ENCODE measurements at places on chromosomes 4 and X. TPM values are rescaled to one million over a fixed set of nuclear protein-coding genes. Genes with fewer than 3 reads are reported as not detected.

The UGT8 gene
- 27.6 TPM for total RNA-seq

The PRIMPOL gene
- 24.7 TPM for total RNA-seq

The POU3F4 gene
- total RNA-seq: not detected

The IRAK1 gene
- 91.9 TPM for total RNA-seq

The CLGN gene
- 4.2 TPM for total RNA-seq

The ATP2B3 gene
- total RNA-seq: 0.05 TPM

The NAT8L gene
- total RNA-seq: 1.5 TPM

The HTN3 gene
- not detected for total RNA-seq

The MAGED4 gene
- 28.6 TPM for total RNA-seq

GRCh38 chr4:2260344-2261109 lies 1.4 kb downstream of the MXD4 start:
- H3K27ac ChIP-seq: no peak overlapping the region
- H3K4me3 ChIP-seq: peak overlapping the region; percentile 68
- no peaks in the 10 kb centered on the region for H3K27me3 ChIP-seq
- no peaks in the 10 kb centered on the region for H3K36me3 ChIP-seq
- no peaks in the 10 kb centered on the region for H3K4me1 ChIP-seq

- no peaks in the 10 kb centered on the region for H3K36me3 ChIP-seq
- peak; percentile 54 for DNase-seq
- peak overlapping the region; percentile 2 for H3K27ac ChIP-seq
Measured at GRCh38 chr4:26252349-26253025, 68.3 kb upstream of the RBPJ start.

- H3K27ac ChIP-seq: no peak overlapping the region
- H3K27me3 ChIP-seq: no peaks in the 10 kb centered on the region
- H3K4me3 ChIP-seq: no peak overlapping the region
- H3K4me1 ChIP-seq: no peaks in the 10 kb centered on the region
Measured at GRCh38 chr4:99817309-99817890, 773 bp downstream of the DAPP1 start.

DNA sequence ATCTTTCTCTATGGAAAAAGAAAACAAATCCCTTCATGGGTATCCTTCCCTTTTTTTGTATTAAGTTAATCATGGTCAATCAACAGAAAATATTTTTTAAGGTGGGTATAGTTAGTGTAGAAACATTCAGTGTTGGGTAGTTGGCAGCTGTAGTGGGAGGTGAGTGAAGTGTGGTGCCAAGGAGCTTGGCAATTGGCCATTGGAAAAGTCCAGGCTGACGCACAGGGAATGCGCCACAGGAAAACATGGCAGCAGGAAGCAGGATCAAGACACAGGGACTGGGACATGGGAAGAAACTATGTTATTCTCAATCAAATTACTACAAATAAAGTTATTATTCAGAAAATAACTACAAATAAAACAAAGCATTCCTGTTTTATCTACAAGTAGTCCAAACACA lies 20.0 kb downstream of the PALLD start:
- H3K4me3 ChIP-seq: no peak overlapping the region
- no peak overlapping the region for H3K27ac ChIP-seq
- DNase-seq: no peak
- H3K36me3 ChIP-seq: peaks cover 4% of the 10 kb centered on the region
- H3K27me3 ChIP-seq: no peaks in the 10 kb centered on the region

DNA sequence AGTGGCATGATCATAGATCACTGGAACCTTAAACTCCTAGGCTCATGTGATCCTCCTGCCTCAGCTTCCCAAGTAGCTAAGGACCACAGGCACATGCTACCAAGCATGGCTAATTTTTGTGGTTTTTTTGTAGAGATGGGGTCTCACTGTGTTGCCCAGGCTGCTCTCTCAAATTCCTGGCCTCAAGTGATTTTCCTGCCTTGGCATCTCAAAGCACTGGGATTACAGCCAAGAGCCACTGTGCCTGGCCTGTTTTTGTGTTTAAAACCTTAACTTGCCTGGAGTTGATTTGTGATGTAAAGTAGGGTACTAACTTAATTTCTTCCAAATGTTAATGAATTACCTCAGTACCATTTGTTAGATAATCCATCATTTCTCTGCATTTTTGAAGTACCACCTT lies 22.3 kb downstream of the DLG3 start:
- no peak overlapping the region for H3K27ac ChIP-seq
- H3K27me3 ChIP-seq: no peaks in the 10 kb centered on the region
- H3K4me1 ChIP-seq: peaks cover 4% of the 10 kb centered on the region
- peaks cover 9% of the 10 kb centered on the region for H3K36me3 ChIP-seq
- no peak for DNase-seq

- no peak overlapping the region for H3K4me3 ChIP-seq
- H3K27me3 ChIP-seq: no peaks in the 10 kb centered on the region
- H3K27ac ChIP-seq: no peak overlapping the region
- no peaks in the 10 kb centered on the region for H3K4me1 ChIP-seq
- no peaks in the 10 kb centered on the region for H3K36me3 ChIP-seq
- DNase-seq: no peak
Measured at GRCh38 chr4:77248805-77249204, 91.8 kb downstream of the CCNG2 start.

DNA sequence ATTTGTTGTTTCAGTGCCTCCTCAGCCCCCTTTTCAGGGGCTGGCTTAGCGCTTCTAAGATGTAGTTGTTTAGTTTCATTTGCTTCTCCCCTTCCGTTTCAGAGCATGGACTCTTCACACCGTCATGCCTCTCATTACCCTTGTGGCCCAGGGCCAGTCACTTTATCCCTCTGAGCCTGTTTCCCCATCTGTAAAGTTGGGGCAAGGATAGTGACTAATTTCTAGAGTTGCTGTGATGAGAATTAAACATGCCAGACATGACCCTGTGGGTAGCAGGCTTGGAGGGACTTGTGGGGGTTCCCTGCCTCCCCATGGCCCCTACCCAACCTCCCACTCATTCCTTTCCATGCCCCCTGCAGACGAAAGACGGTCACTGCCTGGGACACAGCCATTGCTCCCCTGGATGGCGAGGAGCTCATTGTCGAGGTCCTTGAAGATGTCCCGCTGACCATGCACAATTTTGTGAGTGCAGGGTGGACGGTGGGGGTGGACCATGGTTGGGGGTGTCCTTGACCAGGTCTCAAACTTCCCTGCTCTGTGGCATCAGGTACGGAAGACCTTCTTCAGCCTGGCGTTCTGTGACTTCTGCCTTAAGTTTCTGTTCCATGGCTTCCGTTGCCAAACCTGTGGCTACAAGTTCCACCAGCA lies 3.6 kb downstream of the ARAF start:
- no peak for DNase-seq
- 0 out of 2 replicates have a peak, but pooled peaks cover 2% of the 10 kb centered on the region for H3K36me3 ChIP-seq
- no peak overlapping the region for H3K27ac ChIP-seq

- no peaks in the 10 kb centered on the region for H3K27me3 ChIP-seq
- peaks cover 5% of the 10 kb centered on the region for H3K4me1 ChIP-seq
- no peak overlapping the region for H3K4me3 ChIP-seq
- no peak overlapping the region for H3K27ac ChIP-seq
Measured at GRCh38 chr4:38952017-38952416, 80.2 kb downstream of the TMEM156 start.

DNA sequence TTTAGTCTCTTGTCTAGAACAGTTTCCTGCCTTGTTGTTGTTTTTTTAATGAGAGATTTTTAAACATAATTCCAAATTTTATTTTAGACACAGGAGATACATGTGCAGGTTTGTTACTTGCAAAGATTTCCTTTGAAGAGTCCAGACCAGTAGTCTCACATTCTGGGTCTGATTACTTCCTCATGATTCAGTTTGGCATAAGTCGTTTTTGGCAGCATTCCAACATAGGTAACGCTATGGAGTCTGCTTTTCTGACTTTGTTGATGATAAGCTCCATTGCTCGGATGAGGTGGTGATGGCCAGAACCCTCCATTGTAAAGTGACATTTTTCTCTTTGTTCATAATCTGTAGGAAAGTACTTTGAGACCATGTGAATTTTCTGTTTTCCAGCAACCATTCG lies 74.7 kb downstream of the CLCN4 start:
- no peak overlapping the region for H3K27ac ChIP-seq
- H3K4me1 ChIP-seq: peaks cover 10% of the 10 kb centered on the region
- no peaks in the 10 kb centered on the region for H3K27me3 ChIP-seq
- H3K36me3 ChIP-seq: no peaks in the 10 kb centered on the region
- H3K4me3 ChIP-seq: no peak overlapping the region
- no peak for DNase-seq

DNA sequence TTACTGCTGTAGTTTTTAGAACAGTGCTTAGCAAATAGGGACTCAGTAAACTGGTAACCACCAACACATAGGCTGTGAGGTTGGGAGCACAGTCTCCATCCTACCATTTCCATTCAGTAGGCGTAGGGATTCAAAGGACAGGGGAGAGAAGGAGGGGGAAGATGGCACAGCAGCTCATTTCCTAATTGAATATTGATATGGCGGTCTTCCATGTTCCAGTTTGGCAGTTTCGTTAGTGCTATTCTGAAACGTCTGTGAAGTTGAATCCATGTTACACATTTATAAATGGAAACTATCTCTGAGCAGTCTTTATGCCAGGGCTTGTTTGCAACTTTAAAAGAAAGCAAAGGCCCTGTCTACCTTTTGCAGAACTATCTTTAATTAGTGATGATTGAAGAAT lies 105.5 kb downstream of the PARM1 start:
- no peak overlapping the region for H3K4me3 ChIP-seq
- DNase-seq: no peak
- peaks cover 25% of the 10 kb centered on the region for H3K36me3 ChIP-seq
- no peak overlapping the region for H3K27ac ChIP-seq
- no peaks in the 10 kb centered on the region for H3K27me3 ChIP-seq
- peaks cover 4% of the 10 kb centered on the region for H3K4me1 ChIP-seq

DNA sequence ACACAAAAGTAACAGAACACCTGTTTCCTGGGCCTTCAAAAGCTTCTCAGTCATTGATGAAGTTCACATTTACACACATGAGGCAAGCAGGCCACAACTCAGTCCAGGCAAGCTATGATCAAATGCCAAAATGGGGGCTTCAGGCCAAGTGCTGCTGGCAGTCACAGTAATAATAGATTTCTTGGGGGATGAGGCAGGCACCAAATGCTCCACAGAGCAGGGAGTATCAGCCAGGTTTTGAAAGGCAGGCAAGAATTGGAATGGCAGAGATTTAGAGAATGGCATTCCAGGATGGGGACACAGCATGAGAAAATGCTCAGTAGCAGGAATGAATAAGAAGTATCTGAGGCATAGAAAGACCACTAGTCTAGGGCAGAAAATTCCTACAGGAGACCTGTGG lies 52.8 kb downstream of the GRIA3 start:
- H3K4me1 ChIP-seq: no peaks in the 10 kb centered on the region
- DNase-seq: no peak
- H3K36me3 ChIP-seq: no peaks in the 10 kb centered on the region
- no peak overlapping the region for H3K27ac ChIP-seq
- no peak overlapping the region for H3K4me3 ChIP-seq
- H3K27me3 ChIP-seq: no peaks in the 10 kb centered on the region

DNA sequence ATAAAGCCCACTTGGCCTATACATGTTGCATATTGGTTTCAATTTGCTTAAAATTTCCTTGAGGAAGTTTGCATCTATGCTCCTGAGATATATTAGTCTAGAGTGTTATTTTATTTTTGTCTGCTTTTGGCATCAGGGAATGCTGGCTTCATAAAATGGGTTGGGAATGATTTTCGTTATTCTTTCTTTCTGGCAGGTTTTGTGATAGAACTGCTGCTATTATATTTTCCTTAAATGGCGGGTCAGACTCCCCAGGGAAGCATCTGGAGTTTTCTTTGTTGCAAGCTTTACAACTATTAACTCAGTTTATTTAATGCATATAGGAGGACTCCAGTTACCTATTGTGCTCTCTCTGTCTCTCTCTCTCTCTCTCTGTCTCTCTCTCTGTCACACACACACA lies 82.0 kb upstream of the WDR17 start:
- no peaks in the 10 kb centered on the region for H3K27me3 ChIP-seq
- DNase-seq: no peak
- no peak overlapping the region for H3K27ac ChIP-seq
- no peaks in the 10 kb centered on the region for H3K4me1 ChIP-seq

DNA sequence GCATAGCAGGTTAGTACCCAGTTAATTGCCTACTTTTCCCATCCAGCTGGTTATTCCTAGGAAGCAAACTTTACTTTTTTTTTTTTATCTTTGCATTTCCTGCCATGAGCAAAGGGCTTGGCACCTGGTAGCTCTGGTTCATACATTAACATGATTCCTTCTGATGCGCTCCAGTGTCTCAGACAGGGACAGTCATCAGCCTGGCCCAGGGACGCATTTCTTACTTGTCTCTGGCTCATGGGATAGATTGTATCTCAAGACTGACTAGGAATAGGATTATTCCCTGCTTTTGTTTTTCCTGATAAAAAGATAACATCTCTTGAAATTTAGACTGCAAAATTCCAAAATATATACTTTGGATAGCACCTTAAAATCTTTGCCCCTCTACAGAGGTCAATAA lies 571.5 kb upstream of the TENM3 start:
- H3K27ac ChIP-seq: no peak overlapping the region
- no peak for DNase-seq
- no peaks in the 10 kb centered on the region for H3K27me3 ChIP-seq
- H3K4me1 ChIP-seq: no peaks in the 10 kb centered on the region
- H3K4me3 ChIP-seq: no peak overlapping the region

DNA sequence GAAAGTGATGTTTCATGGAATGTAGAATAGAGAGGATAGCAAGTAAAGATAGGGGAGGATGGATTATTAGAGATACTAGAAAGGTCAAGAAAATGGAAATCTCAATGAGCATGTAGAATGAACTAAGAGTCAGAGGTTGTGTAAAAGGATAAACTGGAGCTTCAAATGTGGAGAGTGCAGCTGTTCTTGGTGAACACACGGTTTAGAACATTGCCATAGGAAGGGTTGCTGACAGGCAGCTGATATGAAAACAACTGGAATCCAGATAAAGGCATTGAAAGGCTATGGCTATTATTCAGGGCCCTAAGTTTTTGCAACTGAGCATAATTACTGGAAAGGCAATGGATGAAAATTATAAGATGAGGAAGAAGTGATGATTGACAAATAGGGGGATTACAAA lies 239.6 kb upstream of the VEGFC start:
- H3K27me3 ChIP-seq: no peaks in the 10 kb centered on the region
- DNase-seq: peak; percentile 51

DNA sequence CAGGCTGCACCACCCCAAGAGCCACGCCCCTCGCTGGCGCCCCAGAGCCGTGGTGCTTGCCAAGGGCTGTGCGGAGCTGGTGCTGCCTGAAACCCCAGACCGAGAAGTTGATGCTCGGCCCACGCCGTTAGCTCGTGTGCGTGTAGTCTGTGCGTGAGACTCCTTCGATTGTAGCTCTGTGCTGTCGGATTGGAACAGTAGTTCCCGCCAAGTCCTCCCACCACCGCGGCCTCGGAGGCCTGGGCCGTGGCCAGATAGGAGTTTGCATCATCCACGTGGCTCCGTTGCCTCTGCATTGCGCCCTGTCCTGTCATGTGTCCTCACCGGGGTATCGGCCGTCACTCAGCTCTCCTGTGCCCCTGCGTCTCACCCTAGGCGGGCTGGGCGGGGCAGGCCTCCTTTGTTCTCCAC lies 24.2 kb downstream of the TNIP2 start:
- H3K27ac ChIP-seq: no peak overlapping the region
- H3K4me1 ChIP-seq: no peaks in the 10 kb centered on the region
- peaks cover 30% of the 10 kb centered on the region for H3K36me3 ChIP-seq
- no peak for DNase-seq

DNA sequence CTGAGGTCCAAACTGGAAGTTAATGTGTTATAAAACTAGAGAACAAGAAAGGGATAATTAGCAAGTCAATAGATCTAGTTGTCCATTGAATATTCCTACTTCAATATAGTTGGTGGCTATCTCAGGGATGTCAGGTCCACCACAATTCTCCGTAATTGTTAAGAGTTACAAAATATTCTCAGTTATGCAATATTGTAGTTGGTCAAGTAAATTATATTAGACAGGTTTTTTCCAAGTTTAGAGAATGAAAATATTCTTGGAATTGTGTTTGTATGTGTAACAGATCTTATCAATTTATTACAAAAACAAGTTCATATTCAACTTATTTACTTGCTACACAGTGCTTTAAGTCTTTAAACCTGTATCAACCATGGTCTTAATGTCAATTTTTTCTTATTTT lies 547.4 kb downstream of the SPRY1 start:
- DNase-seq: no peak
- H3K4me3 ChIP-seq: no peak overlapping the region
- no peaks in the 10 kb centered on the region for H3K27me3 ChIP-seq
- H3K4me1 ChIP-seq: peaks cover 36% of the 10 kb centered on the region

All from SJCRH30 (cell line).